ENCODE measurements at places on chromosomes 13 and 19. TPM values are rescaled to one million over a fixed set of nuclear protein-coding genes. Genes with fewer than 3 reads are reported as not detected.

The SYNE4 gene
- total RNA-seq: 19.7 TPM

The CARM1 gene
- total RNA-seq: 32.8 TPM

DNA sequence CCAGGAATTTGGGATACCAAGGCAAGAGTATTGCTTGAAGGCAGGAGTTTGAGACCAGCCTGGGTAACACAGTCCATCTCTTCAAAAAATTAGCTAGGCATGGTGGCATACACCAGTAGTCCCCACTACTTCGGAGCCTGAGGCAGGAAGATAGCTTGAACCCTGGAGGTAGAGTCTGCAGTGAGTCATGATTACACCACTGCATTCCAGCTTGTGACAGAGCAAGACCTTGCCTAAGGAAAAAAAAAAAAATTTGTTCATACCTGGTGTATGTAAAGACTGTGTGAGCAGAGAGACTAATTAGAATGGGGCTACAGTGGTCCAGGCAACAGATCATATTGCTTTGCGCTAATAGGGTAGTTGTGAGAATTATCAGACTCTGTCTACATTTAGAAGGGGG lies 778.3 kb upstream of the PCDH20 start:
- no peak for DNase-seq
- no peaks in the 10 kb centered on the region for H3K4me1 ChIP-seq
- no peak overlapping the region for H3K4me3 ChIP-seq
- no peaks in the 10 kb centered on the region for H3K36me3 ChIP-seq

- no peaks in the 10 kb centered on the region for H3K4me1 ChIP-seq
- DNase-seq: no peak
- no peaks in the 10 kb centered on the region for H3K36me3 ChIP-seq
These were observed 628.8 kb downstream of the SLITRK6 start for GRCh38 chr13:85170372-85170771.

DNA sequence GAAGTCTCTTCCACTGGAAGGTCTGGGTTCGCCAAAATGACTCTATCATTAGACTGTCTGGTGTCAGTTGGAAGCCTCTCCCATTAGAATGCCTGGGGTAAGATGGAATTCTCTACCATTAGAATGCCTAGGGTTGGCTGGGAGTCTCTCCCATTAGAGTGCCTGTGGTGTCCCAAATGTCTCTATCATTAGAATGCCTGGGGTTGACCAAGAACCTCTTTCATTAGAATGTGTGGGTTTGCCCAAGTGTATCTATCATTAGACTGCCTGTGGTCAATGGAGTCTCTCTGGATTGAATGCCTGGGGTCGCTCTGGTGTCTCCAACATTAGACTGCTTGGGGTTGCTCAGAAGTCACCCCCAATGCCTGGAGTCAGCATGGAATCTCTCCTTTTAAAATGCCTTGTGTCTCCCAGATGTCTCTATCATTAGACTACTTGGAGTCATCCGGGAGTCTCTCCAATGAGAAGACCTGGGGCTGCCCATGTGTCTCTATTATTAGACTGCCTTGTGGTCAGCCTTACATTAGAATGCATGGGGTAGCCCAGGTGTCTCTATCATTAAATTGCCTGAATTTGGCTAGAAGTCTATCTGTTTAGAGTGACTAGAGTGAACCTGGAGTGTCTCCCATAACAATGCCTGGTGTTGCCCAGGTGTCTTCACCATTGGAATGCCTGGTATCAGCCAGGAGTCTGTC lies 1518.4 kb downstream of the UQCRFS1 start:
- H3K4me3 ChIP-seq: no peak overlapping the region
- H3K27ac ChIP-seq: no peak overlapping the region
- no peak for DNase-seq
- no peaks in the 10 kb centered on the region for H3K36me3 ChIP-seq

The ZSWIM9 gene
- 16.4 TPM for total RNA-seq

DNA sequence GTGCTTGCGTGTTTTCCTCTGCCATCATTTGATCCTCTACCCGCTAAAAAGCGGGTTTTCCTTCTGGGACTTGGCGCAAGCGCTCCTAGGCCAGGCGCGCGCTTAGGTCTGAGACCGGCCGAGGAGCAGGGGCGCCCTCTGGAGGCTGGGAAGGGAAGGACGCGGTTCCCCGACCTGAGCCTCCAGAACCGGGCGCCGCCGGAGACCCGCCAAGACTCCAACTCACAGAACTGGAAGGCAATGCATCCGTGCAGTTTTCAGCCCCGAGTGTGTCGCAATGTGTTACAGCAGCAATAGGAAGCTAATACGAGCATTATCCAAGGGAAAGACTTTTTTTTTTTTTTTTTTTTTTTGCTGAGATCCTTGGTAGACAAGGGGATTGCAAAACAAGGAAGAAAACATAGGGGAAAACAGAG lies 190.9 kb downstream of the COL4A1 start:
- H3K36me3 ChIP-seq: no peaks in the 10 kb centered on the region
- H3K27me3 ChIP-seq: no peaks in the 10 kb centered on the region
- H3K4me3 ChIP-seq: peak overlapping the region; percentile 46
- H3K4me1 ChIP-seq: no peaks in the 10 kb centered on the region
- H3K27ac ChIP-seq: no peak overlapping the region
- peak; percentile 63 for DNase-seq

The TTC9B gene
- total RNA-seq: not detected

GRCh38 chr19:19407633-19407930 lies 2.1 kb downstream of the GATAD2A start:
- peaks cover 26% of the 10 kb centered on the region for H3K4me1 ChIP-seq
- DNase-seq: no peak
- peaks cover 35% of the 10 kb centered on the region for H3K36me3 ChIP-seq

The TMEM238 gene
- total RNA-seq: 49.4 TPM

Data from Calu3 (cell line).